ENCODE measurements at places on chromosomes 3 and 15.

DNA sequence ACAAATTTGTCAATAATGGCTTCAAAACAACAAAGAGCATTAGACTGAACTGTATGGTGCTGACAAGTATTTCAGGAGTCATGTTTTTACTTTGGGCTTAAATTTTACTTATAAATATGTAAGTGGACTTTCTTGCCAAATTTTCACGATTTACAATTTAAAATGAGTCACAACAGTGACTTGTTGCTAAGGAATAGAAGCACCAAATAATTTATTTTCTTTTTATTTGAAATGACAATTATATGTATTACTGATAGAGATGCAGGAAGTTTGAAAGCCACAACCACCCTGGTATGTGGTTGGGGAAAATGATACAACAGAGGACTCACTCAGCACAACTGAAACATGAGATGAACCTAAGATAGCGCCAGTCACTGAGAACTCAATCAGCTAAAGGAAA lies 90.3 kb downstream of the FMN1 start:
- peak; percentile 13 for DNase-seq

DNA sequence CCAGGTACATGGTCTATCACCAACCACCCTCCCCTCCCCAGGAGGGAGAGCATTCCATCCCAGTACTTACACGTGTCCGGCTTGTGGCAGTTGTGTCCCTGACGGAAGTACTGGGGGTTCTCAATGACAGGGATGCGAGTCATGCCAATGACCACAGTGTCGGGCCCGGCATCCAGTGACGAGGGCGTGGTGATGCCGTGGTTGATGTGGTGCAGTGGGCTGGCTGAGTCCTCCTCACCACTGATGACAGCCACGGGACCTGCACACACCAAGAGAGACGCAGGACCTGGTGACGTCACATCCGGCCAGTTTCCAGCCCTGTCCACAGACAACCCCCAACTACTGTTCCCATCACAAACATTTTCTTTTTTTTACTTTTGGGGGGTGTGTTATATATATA lies 223.8 kb downstream of the NTRK3 start:
- no peak for DNase-seq

- DNase-seq = peak; percentile 79
These were observed 783 bp downstream of the RNF168 start for GRCh38 chr3:196502775-196503195.

DNA sequence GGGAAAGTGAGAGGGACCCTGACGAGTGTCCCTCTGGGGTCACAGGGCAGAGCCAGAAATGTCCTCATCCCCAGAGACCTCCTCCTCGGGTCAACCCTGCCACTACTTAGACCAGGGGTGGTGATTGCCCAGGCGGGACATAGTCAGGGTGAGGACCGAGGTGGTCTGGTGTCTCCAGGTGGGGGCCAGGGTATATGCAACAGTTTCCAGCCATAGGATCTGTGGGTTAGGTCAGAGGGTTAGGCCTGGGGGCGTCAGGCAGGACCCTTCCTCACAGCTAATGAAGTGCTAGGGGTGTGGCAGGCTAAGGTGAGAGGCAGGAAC lies 22.3 kb upstream of the FBLN2 start:
- no peak for DNase-seq

DNA sequence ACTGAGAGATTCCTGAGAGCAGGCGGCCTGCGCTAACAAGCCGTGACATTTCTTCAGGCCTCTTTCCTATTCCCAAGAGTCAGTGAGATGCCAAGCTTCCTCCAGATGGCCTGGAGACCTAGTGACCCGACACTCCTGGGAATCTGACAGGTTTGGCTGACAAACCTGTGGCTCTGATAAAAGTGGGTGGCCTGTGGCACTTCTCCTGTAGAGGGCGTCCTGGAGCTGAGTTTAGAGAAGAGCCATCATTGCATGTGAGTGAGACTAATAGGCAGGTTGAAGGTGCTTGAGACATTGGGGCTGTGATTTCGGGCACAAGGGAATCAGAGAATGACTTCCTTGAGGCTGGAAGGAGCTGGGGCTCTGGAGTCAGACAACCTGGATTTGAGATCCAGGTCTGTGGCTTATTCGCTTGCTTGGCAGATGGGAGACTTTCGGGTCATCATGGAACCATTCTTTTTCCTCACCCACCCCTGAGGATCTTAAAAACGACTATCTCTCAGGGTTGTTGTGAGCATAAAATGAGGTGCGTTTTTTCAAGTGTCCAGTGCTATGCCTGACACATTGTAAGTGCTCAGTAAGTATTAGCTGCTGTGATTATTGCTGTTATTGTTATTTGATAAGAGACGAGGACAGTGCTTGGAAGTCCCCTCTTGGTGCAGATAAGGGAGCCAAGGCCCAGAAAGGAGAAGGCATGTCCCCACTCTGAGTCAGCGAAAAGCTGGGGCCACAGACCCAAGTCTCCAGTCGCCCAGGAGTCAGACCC lies 77.2 kb downstream of the SCN10A start:
- no peak for DNase-seq

DNA sequence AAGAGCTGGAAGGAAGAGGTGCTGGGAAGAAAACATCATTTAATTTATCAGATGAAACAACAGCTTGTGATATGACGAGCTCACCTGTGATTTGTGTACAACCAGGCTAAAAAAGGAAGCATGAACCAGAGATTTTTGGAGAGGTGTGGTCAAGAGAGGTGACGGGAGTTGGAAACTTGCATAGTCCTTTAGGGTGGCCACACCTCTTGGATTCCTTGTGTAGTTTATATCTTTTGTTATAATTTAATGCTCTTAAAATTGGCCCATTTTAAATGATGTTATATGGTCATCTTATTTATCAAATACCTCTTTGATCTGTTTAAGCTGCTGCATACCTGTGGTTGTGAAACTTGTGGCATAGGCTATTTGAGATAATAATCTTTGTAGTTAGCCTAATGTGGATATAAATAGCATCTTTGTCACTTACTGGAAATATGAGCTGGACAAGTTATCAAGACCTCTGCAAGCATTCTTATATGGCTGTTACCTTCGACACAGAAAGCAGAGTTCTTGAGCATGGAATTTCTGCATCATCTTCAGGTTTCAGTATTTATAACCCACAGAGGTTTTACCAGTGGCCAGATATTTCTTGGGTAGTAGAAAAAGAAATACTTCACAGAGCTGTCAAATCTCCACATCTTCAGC lies 49.1 kb downstream of the IL1RAP start:
- DNase-seq = no peak

- DNase-seq = no peak
These were observed 5.9 kb upstream of the DCP1A start for GRCh38 chr3:53353202-53353601.

Data from CD4-positive, alpha-beta T cell treated with Interleukin-15 for 4 hours (primary cell).